ENCODE measurements at places on chromosomes 4 and X. TPM values are rescaled to one million over a fixed set of nuclear protein-coding genes. Genes with fewer than 3 reads are reported as not detected.

GRCh38 chrX:119646515-119646914, 40.3 kb upstream of the NKRF start:
- no peaks in the 10 kb centered on the region for H3K27me3 ChIP-seq
- H3K4me1 ChIP-seq: peaks cover 31% of the 10 kb centered on the region
- H3K36me3 ChIP-seq: peaks cover 32% of the 10 kb centered on the region
- no peak overlapping the region for H3K4me3 ChIP-seq

GRCh38 chrX:10367406-10367805, 210.6 kb downstream of the CLCN4 start:
- no peaks in the 10 kb centered on the region for H3K36me3 ChIP-seq
- no peak overlapping the region for H3K4me3 ChIP-seq
- no peak for DNase-seq
- no peaks in the 10 kb centered on the region for H3K4me1 ChIP-seq

DNA sequence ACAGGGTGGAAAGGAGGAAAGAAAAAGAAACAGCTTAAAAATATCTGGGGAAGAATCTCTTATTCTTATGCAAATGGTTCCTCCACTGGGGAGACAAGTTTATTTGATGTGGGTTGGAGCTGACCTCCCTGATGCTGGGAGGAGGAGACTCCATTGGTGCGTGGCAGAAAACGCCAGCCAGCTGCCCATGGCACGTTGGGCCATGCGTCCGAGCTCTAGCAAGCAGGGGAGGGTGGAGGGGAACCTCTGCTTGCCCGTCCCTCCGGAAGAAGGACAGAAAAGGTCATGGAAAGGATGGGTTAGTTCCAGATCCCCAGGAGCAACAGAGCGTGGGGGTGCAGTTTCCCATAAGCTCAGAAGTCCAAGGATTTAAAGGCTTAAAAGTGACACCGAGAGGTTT, 210.4 kb downstream of the KLHL4 start:
- H3K4me1 ChIP-seq: no peaks in the 10 kb centered on the region
- H3K36me3 ChIP-seq: no peaks in the 10 kb centered on the region
- no peak for DNase-seq
- H3K27me3 ChIP-seq: no peaks in the 10 kb centered on the region
- H3K4me3 ChIP-seq: no peak overlapping the region

MSANTD1 gene
- total RNA-seq: 0.24 TPM

DNA sequence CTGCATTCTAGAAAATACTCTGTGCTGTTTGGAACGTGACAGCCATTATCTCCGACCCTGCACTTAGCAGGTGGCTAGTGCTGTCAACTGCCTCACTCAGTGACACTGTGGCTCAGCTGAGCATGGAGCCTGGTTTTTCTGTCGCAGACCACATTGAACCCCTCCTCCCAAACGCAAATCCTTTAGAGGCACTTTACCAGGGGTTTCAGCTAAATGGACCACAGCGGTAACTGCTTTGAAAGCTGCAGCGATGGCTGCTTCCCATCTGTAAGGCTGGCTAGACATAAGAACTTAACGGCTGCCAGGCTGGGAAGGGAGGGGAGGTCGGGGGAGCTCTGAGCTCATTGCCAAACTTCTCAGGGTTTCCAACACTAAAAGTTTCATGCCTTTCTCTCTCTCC, 8.1 kb downstream of the SLC34A2 start:
- no peak overlapping the region for H3K27ac ChIP-seq
- H3K4me3 ChIP-seq: no peak overlapping the region
- DNase-seq: no peak
- peaks cover 8% of the 10 kb centered on the region for H3K27me3 ChIP-seq
- H3K4me1 ChIP-seq: no peaks in the 10 kb centered on the region

- no peak overlapping the region for H3K4me3 ChIP-seq
- no peak overlapping the region for H3K27ac ChIP-seq
- no peak for DNase-seq
- no peaks in the 10 kb centered on the region for H3K27me3 ChIP-seq
- no peaks in the 10 kb centered on the region for H3K4me1 ChIP-seq
- no peaks in the 10 kb centered on the region for H3K36me3 ChIP-seq
These were observed 638.5 kb upstream of the FAM241A start for GRCh38 chr4:111506706-111507105.

DNA sequence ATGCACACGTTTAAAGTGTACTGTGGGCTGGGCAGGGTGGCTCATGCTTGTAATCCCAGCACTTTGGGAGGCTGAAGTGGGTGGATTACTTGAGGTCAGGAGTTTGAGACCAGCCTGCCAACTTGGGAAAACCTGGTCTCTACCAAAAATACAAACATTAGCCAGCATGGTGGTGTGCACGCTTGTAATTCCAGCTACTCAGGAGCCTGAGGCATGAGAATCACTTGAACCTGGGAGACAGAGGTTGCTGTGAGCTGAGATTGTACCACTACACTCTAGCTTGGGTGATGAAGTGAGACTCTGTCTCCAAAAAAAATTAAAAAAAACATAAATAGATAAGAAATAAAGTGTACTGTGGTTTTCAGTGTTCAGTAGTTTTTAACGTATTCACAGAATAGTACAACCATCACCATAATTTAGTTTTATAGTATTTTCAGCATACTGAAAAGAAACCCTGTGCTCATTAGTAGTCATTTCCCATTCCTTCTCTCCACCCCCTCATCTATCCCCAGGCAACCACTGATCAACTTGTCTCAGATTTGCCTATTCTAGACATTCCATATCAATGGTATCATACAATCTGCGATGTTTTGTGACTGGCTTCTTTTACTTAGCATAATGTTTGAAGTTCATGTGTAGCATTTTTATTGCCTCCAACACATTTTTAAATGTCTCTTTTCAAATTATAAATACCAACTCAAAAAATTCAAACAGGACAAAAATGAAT, 19.1 kb downstream of the SLAIN2 start:
- H3K4me1 ChIP-seq: peaks cover 20% of the 10 kb centered on the region
- H3K4me3 ChIP-seq: no peak overlapping the region
- peaks cover 8% of the 10 kb centered on the region for H3K36me3 ChIP-seq
- H3K27ac ChIP-seq: no peak overlapping the region

DNA sequence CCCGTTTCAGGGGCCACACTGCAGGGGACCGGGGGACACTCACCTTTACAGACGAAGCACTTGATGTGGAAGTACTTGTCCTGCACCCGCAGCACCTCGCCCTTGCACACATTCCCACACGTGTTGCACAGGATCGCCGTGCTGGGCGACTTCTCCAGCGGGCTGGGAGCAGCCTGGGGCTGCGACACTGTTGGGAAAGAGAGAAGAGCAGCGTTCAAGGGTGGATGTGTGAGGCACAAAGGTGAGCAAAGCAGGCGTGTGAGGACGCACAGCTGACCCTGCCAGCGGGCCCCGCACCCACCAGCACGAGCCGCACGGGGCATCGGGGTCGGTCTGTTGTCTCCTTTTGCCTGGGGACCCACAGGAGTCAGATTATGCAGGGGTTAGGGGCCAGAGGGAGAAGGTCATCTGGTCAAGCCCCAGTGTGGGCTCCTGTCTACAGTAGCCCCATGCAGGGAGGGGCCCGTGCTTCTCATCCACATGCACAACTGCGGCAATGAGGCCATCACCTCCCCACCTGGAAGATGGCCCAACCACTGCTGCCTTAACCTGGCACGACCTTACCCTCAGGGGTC, 52.1 kb downstream of the ABLIM2 start:
- no peaks in the 10 kb centered on the region for H3K27me3 ChIP-seq
- H3K36me3 ChIP-seq: no peaks in the 10 kb centered on the region
- no peak for DNase-seq
- H3K4me3 ChIP-seq: no peak overlapping the region
- no peaks in the 10 kb centered on the region for H3K4me1 ChIP-seq

- H3K4me1 ChIP-seq: peaks cover 23% of the 10 kb centered on the region
- H3K27ac ChIP-seq: no peak overlapping the region
- H3K4me3 ChIP-seq: no peak overlapping the region
These were observed 5.6 kb upstream of the TEC start for GRCh38 chr4:48275247-48275646.

CT47B1 gene
- not detected for total RNA-seq

Data from activated naive CD8-positive, alpha-beta T cell treated with anti-CD3 and anti-CD28 coated beads for 36 hours (primary cell).